ENCODE measurements at places on chromosomes 6 and 20. TPM values are rescaled to one million over a fixed set of nuclear protein-coding genes. Genes with fewer than 3 reads are reported as not detected.
A peak's percentile ranks its signal among the peaks of the same experiment; 100 is the strongest.

The TM9SF4 gene
- polyA plus RNA-seq: 47.1 TPM

The DPPA5 gene
- not detected for polyA plus RNA-seq

The CST7 gene
- 0.55 TPM for polyA plus RNA-seq

The SAMD5 gene
- 1.8 TPM for polyA plus RNA-seq

The TNFRSF6B gene
- 1.3 TPM for polyA plus RNA-seq

The CYP39A1 gene
- 1.5 TPM for polyA plus RNA-seq

The R3HDML gene
- polyA plus RNA-seq: not detected

The DLL1 gene
- 24.7 TPM for polyA plus RNA-seq

The GJA1 gene
- 69.0 TPM for polyA plus RNA-seq

The TFAP2A gene
- polyA plus RNA-seq: 0.13 TPM

The PAX1 gene
- polyA plus RNA-seq: 1.4 TPM

The IL17A gene
- not detected for polyA plus RNA-seq

The SYCP2 gene
- 3.0 TPM for polyA plus RNA-seq

The ZSCAN31 gene
- 6.2 TPM for polyA plus RNA-seq

The CDSN gene
- not detected for polyA plus RNA-seq

The SENP6 gene
- 64.7 TPM for polyA plus RNA-seq

DNA sequence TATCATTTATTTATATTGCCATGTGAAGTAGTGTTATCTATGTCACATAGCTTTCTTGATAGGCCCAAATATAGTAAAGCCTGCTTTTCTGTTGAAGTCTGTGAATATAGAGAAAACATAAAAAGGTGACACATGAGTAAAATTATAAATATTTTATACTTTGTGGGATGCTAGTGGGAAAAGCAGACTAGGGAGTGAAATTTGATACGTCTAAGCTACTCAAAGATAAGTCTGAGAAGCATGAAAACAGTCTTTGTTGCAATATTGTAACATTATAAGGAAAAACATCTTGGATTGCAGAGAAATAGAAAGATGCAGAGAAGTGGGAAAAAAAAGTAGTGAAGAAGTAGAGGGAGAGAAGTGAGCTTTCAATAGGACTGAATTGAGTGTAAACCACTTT, 75.4 kb downstream of the ZNF292 start:
- DNase-seq: no peak

GRCh38 chr6:138795809-138796603, at the start of gene ECT2L:
TSS of gene ECT2L (plus strand) at chr6:138796087. CDS start at chr6:138813275, 17,188 bp downstream.
- peak; percentile 83 for DNase-seq

- DNase-seq: no peak
Observed at GRCh38 chr6:138107752-138108592, 753 bp upstream of the PERP start.

GRCh38 chr6:136511397-136511796, 38.8 kb downstream of the MAP7 start:
- no peak for DNase-seq

GRCh38 chr6:30963641-30964040, 19.9 kb upstream of the MUC21 start:
- no peak for DNase-seq

DNA sequence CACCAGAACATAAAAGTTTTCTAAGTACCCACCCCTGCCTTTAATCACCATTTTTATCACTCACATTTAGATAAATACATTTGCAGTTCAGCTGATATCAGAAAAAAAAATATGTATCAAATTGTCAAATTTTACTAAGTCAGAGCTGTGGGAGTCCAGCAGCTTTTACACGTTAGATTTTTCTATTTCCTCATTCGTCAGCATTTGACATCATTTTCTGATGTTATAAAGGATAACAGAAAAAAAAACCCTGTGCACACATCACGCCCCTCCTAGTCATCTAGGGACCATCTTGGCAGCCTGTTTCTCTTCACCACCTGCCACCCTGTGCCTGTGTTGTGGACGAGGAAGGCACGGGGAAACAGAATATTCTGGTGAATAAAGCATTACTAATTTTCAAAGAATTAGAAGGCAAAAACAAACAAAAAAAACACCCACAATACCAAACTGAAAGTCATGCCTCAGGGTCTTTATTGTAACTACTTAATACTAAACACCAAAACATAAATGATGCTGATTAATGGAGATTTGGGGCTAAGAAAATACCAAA, 12.4 kb downstream of the B4GALT5 start:
- DNase-seq: no peak

DNA sequence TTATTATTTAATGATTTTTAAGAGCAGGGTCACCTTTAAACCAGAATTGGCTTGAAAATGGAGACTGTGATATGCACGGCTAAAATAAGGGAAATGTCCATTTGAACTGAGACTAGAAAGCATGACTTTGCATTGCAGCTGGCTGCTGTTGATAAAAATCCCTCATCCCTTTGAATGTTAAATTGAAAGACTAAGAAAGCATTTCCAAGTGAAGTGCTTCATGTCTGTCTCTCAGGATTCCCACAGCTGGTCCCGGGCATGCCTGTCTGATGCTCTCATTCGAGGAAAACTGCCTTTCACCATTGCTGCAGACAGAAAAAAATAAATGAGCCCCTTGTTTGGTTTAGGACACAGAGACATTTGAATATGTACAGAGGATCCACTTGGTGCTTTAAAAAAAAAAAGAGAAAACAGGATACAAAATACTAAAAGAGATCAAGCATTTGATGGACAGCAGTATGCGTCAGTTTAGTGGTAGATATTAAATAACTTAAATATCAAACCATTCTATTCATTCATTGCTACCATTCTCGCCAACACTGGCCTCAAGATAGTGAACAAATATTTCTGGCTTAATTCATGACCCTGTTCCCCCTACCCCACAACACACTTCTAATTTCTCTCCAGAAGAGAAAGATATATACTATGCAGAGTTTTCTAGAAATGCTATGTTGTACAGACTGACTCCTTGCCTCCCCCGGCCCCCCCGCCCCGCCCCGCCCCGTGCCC, 55.0 kb downstream of the TBC1D7 start:
- no peak for DNase-seq

DNA sequence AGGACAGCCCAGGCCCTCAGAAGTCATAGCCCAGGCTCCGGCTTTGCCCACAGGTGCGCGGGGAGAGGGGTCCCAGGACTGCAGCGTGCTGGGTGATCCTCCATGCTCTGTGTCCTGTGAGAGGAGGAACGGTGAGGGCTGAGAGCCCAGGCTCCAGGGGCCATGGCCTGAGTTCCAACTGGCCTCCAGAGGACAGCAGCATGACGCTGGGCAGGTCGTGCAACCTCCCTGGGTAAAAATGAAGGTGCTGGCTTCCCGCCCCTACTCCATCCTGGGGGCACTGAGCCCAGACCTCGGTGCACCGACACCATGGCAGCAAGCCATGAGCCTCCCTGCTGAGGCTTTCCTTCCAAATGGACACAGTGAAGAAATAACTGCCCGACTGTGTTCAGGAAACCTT, 305.4 kb downstream of the TAF4 start:
- DNase-seq: no peak

DNA sequence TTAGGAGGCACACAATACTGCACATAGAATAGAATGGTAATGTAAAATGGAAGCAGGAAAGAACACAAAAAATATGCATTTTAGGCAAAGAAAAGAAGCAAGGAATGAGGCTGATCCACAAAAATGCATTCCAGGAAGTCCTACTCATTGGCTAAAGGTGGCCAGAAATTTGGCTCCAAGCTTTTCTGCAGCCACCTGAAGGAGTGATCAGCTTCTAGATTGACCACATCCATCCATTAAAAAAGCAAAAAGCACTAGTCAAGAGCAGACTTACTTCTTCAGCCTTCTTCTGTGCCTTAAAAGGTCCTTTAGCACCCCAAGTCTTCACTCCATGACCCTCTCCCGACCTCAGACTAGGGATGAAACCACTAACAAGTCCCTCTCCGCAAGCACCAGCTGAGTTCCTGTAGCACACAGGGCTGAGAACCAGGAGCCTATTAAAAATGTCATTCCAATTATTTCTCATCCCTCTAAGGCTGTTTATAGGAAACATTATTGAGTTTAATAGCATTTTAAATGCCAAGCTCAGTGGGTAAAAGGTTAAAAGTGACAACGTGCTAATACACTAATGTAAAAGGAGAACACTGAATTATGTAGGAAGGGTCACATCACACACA, 36.5 kb downstream of the TRAM2 start:
- DNase-seq: no peak

DNA sequence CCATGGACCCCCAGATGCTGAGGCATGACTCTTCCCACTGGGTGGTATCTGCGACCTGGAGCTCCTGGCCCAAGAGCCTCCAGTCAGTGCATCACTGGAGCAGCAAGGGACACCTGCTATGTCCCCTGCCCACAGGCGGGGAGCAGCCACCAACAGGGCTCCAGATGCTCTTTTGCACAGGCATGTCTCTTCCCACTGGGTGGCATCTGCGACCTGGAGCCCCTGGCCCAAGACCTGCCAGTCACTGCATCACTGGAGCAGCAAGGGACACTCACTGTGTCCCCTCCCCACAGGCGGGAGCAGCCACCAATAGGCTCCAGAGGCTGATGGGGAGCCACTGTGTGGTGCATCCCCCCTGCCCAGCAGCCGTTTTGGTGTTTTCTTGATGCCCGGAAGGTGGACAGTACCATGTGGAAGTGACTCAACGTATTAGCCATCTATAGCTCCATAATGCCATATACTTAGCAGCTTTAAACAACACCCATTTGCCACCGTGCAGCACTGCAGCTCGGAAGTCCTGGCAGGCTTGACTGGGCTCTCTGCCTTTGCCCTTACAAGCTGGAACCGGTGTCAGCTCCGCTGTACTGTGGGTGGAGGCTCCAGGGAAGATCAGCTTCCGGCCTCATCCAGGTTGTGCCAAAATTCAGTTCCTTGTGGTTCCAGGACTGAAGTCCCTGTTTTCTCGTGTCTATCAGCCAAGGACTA, 124.9 kb upstream of the CST7 start:
- DNase-seq: no peak

- DNase-seq: peak; percentile 16
Observed at GRCh38 chr6:138654715-138655634, 118.6 kb upstream of the CCDC28A start.

GRCh38 chr6:147974376-147974775, 368.3 kb upstream of the SASH1 start:
- no peak for DNase-seq

DNA sequence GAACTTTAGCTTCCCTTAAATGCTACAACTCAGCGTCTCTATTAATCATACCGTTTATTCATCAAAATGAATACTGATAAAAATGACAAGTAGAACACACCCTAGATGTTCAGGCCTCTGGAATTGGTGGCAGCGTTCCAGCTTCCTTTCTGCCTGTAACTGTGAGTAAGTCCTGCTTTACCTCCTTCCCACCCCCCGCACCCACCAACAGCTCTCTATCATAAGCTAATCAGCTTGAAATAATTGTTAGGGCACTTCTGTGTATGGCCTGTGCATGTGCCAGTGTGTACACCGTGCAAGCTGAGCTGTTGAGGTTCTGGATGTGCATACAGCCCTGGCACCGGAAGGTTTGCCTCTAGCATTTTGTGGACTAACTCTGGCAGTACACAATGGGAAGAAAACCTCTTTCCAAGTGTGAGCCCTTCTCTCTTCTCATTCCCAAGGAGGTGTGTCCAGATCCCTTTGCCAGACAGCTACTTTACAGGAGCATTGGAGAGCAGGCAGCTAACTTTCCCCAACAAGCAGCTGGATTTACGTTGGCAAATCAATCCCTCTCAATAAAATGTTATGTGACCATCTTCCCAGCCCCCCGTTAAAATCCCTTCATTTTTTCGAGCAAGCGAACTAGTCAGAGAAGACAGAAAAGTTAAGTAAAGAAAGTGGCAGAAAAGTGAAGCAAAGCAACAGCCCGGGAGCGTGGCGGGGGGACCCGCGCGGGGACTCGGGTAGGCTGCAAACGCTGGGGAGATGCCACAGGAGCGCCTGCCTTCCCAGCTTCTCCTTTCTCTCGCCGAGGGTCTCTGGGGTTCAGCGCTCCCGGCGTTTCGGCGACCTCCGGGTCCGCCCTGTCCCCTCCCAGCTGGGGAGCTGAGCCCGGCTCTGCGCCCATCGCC, 803 bp upstream of the ADGRG6 start:
- peak; percentile 74 for DNase-seq

GRCh38 chr6:24321538-24322162, 36.2 kb downstream of the DCDC2 start:
- DNase-seq: no peak

GRCh38 chr6:42158631-42159030, 14.5 kb upstream of the GUCA1A start:
- DNase-seq: no peak

DNA sequence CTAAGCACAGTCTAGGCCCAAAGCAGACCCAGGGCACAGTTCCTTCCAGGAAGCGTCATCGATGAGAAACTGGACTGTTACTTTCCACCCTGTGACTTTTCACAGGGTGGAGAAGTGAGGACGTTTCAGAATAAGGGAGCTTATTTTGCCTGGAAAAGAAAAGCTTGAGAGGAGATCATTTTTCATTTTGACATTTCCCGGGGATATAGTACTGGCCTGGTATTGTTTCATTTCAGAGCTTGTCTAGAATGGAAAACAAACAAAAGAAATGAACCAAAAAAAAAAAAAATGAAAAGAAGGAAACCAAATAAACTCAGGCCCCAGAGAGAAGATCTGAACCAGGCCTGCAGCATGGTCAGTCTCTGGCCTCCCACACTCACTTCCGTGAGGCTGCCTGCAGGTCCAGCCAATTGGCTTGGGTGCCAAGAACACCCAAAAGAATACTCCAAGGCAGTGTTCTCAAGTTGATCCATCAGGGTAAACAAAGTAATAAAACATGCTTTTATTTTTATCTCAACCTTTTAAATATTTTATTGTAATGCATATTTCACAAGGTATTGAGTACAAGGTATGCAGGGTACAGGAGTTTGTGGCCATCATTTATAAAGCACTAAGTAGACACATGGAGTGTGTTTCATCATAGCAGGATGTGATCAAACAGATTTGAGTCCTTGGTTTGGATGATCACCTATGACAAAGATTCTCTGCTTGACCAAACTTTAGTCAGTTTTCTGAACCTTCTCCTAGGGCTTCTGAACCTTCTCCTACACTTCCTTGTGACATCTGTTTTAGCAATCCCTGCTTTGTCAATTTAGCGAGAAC, 176.9 kb upstream of the GGTLC1 start:
- DNase-seq: no peak

GRCh38 chr6:7138046-7138531, 30.3 kb downstream of the RREB1 start:
- DNase-seq: no peak

- peak; percentile 4 for DNase-seq
Observed at GRCh38 chr6:146041282-146041681, 12.4 kb downstream of the GRM1 start.

DNA sequence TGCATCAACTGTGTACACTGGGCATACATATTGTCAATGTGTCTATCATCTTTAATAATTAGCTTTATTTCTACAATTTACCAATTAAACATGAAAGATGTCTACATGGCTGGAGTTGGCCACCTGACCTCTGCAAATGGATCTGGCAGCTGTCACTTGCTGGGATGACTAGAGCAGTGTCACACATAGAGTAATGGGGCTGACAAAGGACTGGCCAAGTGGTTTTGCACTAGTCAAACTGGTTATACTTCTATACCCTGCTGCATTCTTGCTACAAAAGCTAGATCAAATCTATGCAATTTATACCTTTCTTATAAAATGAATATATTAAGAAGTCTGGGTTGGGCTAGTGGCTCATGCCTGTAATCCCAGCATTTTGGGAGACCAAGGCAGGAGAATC, 99.3 kb downstream of the SESN1 start:
- DNase-seq: no peak

- no peak for DNase-seq
Observed at GRCh38 chr6:68196645-68197044, 438.4 kb upstream of the ADGRB3 start.

All from muscle of leg (tissue), 16 donors.